Vagina (tissue), 2 donors: ENCODE measurements at places on chromosomes 13 and 19.

DNA sequence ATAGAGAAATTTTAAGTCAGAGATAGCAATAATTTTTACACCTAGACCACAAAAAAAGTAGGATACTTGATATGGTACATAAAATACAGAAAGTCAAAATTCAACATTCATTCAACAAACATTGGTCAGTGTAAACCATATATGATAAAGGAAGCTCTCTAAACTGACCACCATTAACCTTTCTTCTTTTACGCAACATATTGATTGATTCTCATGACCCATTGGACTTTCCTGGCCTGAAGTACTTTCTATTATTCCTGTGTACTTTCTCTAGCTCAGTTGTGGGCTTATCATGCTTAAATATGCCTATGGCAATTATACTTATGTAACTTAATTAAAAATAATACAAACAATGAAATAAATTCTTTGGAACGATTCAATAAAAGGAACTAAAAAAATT, 10.7 kb downstream of the PIBF1 start:
- DNase-seq = no peak

- DNase-seq = no peak
Observed at GRCh38 chr19:3269916-3270671, 45.6 kb downstream of the CELF5 start.

DNA sequence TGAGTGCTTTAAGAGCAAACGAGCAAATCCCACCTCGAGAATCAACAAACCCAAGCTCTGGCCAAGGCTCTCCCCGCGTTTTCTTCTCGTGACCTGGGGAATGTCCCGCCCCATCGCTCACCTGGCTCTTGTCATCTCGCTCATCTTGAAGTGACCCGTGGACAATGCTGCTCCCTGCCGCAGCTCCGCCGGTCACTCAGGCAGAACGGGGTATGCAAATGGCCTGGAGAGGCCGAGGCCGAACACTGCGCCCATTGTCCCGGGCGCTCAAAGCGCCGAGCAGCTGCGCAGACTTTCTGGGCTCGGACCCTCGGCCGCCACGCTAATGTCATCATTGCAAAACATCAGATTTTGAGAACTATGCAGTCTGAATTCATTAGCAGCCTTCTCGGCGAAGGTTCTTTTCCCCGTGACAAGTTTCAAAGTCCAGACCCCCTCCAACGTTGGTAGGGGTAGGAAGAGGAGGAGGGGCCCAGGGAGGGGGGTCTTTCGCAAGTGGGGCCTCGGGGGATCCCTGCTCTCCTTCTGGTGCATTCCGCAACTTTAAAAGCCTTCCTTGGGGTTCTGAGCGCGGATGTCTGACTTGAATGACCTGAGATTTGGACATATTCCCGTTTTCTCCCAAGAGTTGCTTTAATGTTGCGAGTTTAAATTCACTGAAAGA, 39.7 kb downstream of the SOX1 start:
- no peak for DNase-seq

- no peak for DNase-seq
Observed at GRCh38 chr13:84864341-84864740, 934.9 kb downstream of the SLITRK6 start.

- DNase-seq = no peak
Observed at GRCh38 chr13:98415326-98416070, 161.4 kb downstream of the STK24 start.

DNA sequence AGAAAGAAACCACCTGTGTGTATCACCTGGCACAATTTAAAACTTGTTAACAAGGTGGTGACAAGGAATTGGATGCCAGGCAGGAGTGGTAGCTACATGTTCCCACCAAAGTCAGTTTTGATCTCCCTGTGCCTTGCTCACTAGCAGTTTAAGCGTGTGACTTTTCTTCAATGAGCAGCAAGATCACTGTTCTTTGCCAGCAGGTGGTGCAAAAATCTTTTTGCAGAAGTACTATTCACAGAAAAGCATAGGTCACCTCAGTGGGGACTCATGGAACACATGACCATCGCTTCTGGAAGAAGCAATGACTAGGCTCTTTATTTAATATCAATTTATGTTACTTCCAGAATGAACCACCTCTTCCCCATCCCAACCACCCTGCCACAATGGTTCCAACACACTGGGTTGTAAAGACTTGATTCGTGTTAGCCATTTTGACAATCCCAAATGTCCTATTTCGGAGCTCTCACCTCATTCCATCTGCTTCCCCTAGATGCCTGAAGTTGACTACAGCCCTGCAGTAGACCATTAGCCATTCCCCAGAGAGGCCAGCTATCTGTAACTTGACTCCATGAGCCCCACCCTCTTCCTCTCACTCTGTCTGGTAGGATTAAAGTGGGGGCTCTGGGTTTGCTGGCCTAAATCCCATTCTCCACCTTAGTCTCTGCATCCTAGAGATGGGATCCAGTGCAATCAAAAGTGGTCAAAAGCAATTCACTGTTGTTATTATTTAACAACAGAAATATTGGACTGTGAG, 59.1 kb upstream of the TNFRSF19 start:
- no peak for DNase-seq

GRCh38 chr13:80666782-80667552, 326.0 kb upstream of the SPRY2 start:
- DNase-seq = no peak

- DNase-seq = no peak
Observed at GRCh38 chr13:40549500-40550094, 116.8 kb downstream of the FOXO1 start.
